NCI-H510A treated with DMSO at 0.1 percent for 48 hours (cell line): ENCODE measurements at places on chromosomes 3 and 15.

GRCh38 chr15:40858706-40859105, 14.9 kb downstream of the SPINT1 start:
- DNase-seq = no peak

DNA sequence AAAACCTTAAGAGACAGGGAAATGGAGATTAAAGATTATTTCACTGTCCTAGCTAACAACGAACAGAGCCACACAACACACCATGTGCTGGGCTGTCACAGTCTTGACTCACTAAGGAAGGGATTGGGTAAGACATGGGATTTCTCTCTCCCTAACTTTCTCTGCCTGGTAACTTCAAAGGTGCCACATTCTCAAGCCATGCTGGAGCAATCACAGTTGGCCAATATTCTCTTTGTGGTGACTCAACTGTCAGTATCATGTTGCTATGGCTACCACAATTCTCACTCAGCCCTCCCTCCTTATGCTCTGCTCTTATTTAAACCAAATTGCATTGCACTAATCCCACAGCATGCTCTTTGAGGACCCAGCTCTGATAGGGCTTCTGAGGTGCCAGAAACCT, 74.0 kb downstream of the OXNAD1 start:
- no peak for DNase-seq

DNA sequence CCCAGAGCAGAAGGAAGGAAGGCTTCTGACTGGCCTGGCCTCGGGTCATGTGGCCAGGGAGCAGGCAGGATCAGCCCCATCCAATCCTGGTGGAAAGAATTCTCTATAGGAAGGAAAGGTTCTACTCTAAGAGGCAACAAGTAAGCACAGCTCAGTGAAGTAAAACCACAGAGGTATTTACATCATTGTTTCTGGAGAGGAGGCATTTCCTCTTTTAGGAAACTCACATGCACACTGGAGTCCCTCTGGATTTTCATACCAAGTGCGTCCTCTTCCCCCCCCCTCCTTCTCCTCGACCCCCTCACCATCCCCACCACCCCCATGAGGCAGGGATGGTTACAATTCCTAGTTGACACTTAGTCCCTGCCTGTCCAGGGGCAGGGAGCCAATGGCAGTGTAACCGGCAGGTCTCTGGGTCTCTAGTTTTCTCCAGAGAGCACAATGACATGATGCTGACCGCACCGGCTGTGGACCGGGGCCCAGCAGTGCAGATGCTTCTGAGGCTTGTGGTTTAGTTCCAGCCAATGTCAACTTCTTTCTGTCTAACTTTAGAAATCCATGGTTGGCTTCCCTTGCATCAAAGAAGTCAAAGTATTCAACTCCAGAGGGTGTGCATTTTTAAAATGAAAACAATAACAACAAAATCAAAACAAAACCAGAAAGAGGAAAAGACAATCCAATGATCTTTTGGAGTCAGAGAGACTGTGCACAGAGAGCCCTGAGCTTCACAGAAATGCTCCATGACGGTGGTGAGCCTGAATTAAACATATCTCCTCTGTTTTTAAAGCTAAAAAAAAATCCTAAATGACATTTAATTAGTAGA, 230.3 kb upstream of the TLE3 start:
- DNase-seq = no peak

GRCh38 chr3:197367081-197367780, 68.8 kb upstream of the DLG1 start:
- peak; percentile 93 for DNase-seq

- DNase-seq = no peak
Measured at GRCh38 chr3:58047826-58048225, 39.6 kb downstream of the FLNB start.

- DNase-seq = no peak
Measured at GRCh38 chr3:191686626-191687025, 225.7 kb downstream of the PYDC2 start.

- no peak for DNase-seq
Measured at GRCh38 chr15:76972389-76973361, 22.3 kb upstream of the PSTPIP1 start.

DNA sequence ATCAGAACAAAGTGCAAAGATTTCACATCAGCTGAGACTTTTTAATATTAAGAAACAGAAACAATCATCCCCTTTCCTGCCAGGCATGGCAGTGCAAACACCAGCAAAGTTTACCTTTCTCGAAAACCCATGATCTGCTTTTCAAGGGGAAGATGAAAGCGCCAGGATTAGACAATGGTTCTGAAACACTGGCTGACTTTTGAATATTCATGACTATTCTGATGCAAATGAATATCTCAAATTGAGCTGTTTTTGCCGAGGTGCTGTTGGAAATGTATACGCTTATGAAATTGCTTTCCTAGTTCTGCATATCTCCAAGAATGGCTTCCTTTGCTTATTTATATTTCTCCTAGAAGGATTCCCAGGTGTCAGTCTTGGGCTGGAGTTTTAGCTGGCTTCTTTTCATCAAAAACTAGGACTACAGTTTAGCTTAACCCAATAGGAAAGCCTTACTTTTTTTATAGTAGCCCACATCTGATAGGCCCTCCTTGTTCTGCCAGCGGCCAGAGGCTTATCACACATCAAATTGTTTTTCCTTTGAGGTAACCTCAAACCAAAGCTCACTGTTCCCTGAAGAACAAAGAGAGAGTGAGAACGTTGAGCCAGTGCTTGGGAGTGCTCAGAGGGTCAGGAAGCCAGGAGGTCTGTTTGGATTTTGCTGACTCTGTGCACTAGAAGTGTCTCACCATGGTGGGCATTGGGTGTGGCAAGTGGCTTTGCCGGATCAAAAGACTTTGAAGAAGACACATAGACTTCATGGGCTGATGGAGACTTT, 74.0 kb upstream of the PLCL2 start:
- DNase-seq = no peak

DNA sequence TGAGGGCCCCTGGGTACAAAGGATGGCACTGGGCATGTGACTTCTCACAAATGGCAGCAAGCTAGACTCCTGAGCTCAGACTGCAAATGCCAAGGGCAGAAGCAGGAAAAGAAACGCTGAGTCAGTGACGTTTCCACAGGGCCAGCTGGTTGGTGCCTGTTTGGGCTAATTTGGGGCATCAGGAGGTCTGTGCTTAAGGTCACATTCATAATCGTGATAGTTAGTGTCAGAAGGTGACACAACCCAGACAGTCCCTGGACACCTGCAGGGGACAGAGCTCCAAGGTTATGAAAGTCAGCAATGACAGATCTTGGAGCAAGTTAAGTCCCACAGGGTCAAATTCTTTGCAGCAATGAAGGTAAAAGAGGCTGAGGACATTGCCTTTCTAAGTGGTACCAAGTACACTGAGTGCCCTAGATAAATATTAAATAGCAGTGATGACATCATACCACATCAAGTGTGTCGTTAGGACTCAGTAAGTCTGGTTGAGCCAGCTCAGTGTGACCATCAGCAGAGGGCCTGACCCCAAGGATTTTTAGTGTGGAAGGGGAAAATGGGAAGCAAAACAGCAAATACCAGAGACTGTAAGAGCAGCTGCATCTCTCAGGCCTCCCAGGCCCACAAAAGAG, 556.9 kb upstream of the CFAP20DC start:
- peak; percentile 17 for DNase-seq

GRCh38 chr15:68298882-68299381, 21.4 kb downstream of the FEM1B start:
- no peak for DNase-seq

- DNase-seq = no peak
Measured at GRCh38 chr3:82957696-82958095, 1196.3 kb upstream of the GBE1 start.

DNA sequence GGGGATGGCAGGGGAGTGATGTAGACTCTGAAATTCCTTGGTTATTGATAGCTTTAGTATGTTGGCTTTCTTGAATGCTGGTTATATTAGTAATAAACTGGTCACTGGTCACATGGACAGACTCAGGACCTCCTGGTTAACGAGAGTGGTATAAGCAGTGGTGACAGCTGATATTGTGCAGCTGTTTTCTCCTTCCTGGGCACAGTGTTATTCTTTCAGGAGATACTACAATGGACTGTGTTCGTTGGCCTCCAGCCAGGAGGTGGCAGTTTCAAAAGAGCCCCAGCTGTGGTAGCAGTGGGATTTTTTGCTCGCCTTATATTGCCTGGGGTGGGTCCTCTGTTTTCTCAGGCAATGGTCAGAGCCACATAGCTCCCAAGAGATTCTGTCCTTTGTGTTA, 181.6 kb upstream of the RBMS3 start:
- DNase-seq = no peak

GRCh38 chr3:172040981-172041963, 1.9 kb downstream of the FNDC3B start:
- no peak for DNase-seq

GRCh38 chr15:66601521-66601920, 35.7 kb upstream of the LCTL start:
- no peak for DNase-seq

DNA sequence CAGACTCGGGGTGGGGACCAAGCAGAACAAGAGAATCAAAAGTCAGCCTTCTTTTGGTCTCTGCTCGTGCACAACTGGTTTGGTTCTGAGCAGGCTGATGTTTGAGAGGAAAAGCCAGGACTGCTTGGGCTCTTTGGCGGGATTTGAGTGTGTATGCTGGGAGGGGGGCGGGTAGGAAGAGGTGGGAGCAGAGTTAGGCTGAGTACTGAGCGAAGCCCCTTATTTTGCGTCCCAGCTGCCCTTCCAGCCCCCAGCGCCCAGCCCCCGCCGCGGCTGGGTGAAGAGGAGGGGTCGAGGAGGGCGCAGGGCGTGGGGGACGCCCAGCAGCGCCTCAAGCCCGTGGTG, 153.5 kb upstream of the GOLIM4 start:
- DNase-seq = peak; percentile 18

DNA sequence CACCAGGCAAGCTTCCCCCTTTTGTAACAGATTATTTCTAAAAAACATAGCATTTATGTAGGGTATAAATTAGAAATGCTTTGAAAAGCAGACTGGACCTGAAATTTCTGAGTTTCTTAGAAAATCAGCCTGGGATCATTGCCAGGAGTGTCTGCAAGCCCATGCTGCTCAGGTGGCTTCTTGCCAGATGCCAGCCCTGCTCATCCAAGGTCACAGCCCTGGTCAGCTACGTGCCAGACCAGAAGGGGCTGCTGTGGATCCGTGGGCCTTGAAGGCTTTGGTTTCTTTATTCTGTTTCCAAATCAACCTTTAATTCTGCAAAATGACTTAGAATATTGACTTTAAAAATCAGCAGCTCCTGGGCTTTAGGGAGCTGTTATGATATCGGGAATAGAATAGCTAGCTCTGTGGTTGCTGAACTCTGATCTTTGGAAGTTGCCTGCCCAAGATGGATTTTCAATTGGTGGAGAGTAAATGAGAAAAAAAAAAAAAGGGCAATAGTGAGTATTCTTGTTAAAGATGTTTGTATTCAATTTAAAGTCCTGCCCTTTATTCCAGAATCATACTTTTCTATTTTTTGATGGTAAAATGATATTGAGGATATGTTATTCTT, 370.1 kb upstream of the ONECUT1 start:
- DNase-seq = no peak

- DNase-seq = no peak
Measured at GRCh38 chr15:92840149-92840548, 60.0 kb upstream of the CHD2 start.

DNA sequence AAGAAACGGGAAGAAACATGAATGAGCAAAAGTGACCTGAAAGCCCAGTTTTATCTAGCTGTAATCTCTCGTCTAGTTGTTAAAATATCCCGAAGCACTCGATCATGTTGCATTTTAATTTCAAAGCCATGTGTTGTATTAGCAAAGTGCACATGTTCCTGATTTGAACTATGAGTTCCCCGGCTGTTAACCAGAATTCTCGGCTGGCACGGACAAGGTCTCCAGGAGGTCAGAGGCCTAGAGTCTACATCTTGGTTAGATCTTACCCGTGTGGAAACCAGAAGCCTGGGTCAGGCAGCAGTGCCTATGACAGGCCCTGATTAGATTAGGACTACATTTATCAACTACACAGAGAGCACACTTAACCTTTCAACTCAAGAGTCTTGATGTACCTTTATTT, 195.8 kb downstream of the CDIN1 start:
- DNase-seq = no peak

DNA sequence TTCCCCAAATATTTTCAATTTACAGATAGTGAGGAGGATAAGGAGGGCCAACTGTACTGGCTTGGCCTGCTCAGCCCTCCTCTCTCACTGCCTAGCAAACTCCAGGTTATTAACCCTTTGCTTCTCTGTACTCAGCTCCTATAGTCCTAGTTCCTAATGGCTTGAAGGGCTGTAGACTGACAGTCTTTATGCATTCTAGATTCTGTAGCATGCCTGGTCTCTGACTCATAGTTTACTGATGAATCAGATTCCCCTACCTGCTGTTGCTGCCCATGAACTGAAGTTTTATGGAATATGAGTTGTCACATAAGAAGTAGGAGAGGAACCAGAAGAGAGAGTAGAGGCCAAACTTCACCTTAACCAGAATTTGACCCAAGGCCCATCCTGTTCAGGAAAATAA, 27.1 kb upstream of the MAP3K13 start:
- DNase-seq = no peak

DNA sequence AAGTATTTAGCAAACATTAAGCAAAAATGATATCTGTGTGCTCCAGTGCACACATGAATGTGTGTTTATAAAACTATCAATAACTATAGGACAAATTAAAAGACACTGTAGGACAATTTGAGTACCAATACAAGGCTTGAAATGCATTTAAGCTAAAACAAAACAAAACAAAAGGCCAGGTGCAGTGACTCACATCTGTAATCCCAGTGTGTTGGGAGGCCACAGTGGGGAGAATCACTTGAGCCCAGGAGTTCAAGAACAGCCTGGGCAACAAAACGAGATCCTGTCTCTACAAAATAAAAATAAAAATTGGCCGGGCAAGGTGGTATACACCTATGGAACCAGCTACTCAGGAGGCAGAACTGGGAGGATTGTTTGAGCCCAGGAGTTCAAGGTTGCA, 50.7 kb downstream of the CSNK1G1 start:
- no peak for DNase-seq

DNA sequence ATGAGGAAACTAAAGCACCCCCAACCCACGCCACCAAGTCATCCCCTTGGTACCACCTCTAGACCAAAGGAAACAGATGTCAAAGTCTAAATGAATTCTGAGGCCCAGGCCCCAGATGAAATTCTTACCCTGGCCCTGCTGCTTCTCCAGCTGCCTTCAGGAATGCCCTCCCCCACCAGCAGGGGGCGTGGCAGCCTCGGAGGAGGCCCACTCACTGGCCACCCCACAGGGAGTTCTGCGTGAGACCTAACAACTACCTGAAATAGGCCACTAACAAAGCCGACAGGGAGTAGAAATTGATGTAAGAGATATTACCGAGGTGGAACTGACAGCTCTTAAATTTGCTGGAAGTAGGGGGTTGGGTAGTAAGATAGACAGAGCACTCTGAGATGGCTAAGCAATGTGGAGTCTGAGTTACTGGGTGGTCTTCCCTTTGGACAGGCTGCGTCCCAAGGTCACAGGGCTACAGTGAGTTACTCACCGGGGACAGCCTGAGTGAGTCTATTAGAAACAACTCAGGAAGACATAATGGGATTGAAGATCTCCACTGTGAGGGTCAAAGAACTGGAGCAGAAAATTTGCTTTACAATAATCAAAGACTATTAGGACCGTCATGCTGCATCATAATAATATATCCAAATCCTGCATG, 240.7 kb downstream of the SHOX2 start:
- no peak for DNase-seq

- DNase-seq = no peak
Measured at GRCh38 chr3:50651445-50651844, 23.3 kb upstream of the DOCK3 start.

- DNase-seq = no peak
Measured at GRCh38 chr3:110562621-110563020, 509.0 kb upstream of the NECTIN3 start.
